Spinal cord (tissue), 10 donors: ENCODE measurements at places on chromosomes 2 and 18. TPM values are rescaled to one million over a fixed set of nuclear protein-coding genes. Genes with fewer than 3 reads are reported as not detected.

Gene ANKRD30B
- 2.2 TPM for polyA plus RNA-seq

Gene NFU1
- 74.4 TPM for polyA plus RNA-seq

Gene SKA1
- polyA plus RNA-seq, result 3.5 TPM

Gene REG3A
- not detected for polyA plus RNA-seq
